Pulmonary artery endothelial cell (primary cell): ENCODE measurements at places on chromosomes 3 and 15. TPM values are rescaled to one million over a fixed set of nuclear protein-coding genes. Genes with fewer than 3 reads are reported as not detected.

DNA sequence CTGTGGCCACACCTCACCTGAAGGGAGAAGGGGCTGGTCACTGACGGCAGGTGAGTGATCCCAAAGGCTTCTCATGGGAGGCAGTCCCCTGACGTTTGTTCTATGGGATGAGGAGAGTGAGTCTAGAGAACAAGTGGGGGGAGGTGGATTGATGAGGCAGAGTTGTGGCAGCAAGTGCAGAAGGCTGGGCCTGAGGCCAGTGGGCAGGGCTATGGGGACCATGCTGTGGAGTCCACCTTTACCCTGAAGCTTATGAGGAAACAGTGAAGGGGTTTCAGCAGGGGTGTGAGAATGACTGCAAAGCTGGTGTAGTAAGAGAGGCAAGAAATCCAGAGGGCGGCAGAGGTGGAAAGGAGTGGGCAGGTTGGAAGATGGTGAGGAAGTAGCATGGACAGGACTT is 96.9 kb upstream of the PFN2 start:
- no peak for DNase-seq

- no peak for DNase-seq
Observed at GRCh38 chr3:32004113-32004765, 22.7 kb downstream of the ZNF860 start.

GRCh38 chr15:33968821-33969220 is 524 bp downstream of the CHRM5 start:
- DNase-seq: no peak

The ARHGAP11A gene
- total RNA-seq: 22.9 and 35.9 TPM in 2 replicates

DNA sequence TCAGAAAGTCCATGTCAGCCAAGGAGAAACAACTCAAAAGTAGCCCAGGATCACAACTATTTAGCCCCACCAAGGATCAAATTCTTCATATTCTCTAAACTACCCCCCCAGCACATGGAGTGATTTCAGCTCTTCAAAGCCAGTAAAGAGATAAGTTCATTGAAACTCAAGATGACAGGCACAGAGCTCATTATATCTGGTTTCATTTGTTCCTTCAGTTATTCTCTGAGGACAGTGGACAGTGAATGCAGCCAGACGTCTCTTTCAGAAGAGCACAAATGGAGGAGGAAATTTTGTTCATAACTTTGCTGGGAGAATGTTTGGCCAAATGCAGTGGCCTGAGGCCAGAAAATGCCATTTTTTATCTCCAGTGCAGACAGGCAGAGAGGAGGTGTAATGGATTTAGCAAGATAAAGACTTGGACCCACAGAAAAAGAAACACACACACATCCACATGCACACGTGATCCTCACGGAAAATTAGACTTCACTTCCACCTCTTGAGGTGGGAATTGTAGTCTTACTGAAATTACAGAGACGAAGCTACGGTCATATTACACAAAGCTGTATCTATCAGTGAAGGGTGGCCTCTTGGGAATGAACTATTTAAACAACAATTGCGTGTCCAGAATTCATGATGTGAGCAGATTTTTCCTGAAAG is 64.6 kb downstream of the HES1 start:
- DNase-seq: no peak

DNA sequence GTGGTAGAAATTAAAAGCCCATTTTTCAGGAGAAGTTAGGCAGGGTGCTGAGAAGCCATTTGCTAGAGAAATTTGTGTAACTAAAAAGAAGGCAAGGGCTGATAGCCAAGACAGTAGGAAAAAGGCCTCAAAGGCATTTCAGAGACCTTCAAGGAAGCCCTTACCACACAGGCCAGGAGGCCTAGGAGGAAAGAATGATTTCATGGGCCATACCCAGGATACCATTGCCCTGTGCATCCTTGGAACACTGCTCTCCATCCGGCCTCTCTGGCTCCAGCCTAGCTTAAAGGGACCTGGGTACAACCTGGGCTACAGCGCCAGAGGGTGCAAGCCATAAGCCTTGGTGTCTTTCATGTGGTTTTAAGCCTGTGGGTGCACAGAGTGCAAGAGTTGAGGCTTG is 193.6 kb upstream of the GRM7 start:
- DNase-seq: no peak

DNA sequence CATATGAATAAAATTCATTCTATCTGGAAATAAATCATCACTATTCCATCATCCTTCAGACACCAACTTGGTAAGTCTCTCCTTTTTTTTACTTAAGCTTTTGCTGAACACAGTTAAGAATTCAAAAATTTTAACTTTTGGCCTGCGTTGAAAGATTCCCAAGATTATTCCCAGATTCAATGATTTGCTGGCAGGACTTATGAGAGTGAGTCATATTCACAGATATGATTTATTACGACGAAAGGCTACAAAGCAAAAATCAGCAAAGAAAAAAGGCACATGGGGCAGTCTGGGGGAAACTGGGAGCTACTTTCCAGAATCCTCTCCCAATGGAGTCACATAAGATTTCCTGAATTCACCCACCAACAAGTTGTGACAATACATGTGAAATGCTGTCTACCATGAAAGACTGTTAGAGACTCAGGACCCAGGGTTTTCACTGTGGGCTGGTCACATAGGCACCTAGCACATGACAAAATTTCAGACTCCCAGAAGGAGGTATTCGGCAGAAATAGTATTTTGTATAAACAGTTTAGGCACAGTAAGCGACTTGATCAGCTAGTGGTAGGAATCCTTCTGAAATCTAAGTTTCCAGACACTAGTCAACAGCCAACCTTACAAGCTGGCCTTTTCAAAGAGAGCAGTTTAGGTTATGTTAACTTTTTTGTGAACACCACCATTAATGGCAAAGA is 82.1 kb downstream of the DLG1 start:
- DNase-seq: peak; percentile 1

DNA sequence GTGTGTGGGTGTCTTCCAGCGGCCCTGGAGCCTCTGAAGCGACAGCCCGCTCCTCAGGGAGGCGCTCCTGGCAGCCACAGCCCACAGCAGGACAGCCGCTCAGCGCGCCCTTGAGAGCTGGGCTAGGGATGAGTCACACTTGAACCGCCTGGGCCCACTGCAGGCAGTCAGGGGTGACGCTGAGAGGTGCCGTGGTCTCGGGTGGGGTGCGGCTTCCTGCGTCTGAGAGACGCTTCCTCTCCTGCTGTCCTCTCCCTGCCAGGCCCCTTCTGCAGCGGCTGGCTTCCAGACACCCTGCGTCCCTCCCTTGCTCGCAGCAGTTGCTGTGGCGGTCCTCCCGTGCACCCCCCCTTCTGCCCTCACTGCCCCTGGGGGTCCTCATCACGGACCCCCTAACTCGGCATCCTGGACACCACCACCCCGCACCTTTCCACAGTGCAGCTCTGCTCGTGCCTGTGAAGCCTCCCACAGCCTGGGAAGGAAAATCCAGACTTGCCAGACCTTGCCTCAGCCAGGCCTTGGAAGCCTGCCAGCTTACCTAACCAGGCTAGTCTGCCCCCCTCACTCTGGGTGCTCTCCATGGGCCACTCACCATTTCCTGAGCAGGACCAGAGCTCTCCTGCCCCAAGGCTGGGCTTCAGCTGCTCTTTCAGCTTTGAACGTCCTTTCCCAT is 1.1 kb upstream of the SPTBN5 start:
- peak; percentile 32 for DNase-seq

The BCHE gene
- under 0.01 TPM in 1 of 2 replicates, not detected in the other for total RNA-seq

The CEP70 gene
- total RNA-seq: 11.6 and 19.4 TPM in 2 replicates

GRCh38 chr3:22419261-22419660 is 668.3 kb upstream of the ZNF385D start:
- DNase-seq: no peak

The NMD3 gene
- total RNA-seq: 125 and 139 TPM in 2 replicates

DNA sequence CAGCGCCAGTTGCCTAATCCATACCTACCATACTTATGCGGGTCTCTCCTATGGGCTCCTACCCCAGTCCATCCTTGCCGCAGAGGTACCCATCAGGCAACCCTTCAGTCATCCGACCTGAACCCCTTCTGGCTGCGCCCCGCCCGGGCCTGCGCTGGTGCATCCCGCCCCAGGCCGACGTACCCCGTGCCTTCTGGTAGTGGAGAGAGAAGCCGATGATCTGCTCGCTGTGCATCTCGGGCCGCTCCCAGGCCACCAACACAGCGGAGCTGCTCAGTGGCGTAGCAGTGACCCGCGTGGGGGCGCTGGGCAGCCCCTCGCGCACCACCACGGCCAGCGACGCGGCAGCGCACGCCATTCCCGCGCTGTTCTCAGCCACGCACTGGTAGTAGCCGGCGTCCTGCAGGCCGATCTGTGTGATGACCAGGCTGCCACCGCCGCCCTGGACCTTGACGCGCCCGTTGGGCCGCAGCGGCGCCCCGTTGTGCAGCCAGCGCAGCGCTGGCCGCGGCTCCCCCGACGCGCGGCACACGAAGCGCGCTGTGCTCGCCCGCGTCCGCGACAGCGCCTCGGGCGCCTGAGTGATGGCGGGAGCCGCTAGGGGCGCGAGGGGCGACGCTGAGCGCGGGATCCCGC is 17.9 kb upstream of the IGDCC3 start:
- DNase-seq: no peak

DNA sequence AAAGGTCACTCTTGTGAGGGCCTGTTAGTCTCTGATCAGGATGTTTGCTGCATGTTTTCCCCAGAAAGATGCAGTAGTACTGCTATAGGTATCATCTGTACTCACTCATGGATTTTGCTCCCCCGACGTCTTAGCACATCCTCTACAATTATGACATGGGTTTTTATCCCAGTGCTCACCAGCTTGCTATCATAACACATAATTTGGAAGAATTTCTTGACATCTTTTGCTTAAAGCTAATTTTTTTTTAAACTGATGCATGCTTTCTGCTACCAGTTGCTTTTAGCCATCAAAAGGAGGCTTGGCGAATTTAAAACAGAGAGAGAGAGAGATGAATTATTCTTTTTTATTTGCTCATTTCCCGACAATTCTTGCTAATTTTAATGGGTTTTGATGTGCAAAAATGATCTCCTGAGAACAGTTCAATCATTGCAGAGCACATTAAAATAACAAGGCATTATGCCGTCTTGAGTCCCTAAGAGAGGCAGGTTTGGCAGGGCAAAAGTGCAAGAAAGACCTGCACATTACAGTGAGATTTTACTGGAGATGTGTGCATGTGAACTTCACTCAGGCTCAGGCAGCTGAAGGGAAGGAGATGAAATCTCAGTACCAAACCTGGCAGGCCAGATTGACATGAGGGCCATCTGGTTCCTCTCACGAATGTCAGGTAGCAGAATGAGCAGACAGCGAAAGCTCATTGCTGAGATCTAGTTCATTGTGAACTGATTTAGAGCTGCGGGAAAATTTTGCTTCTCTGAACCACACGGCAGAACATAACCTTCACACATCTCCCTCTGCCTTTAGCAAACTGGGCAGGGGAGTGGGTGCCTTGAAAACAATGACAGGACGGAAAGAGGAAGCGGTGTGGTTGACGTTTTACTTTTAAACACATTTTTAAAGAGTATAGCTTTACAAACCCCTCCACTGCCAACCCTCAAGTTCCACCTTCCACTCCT is 25.9 kb upstream of the GOLGA8B start:
- no peak for DNase-seq

DNA sequence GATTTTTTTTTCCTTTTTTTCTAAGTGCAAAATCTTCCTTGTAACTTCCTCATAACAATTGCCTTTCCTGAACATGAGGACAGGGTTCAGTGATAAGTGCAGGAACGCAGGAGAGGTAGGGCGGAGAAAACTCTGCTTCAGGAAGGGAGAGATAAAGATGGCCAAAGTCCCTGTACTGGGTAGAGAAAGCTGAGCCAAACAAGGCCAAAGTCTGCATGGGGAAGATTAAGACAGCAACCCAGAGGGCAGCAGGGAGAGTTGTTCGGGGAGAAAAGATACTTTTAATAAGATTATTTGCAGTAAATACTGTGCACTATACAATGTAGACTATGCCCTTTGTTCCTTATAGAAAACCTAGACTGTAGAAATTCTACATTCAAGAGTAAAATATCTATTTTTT is 55.4 kb upstream of the LRRFIP2 start:
- DNase-seq: no peak

DNA sequence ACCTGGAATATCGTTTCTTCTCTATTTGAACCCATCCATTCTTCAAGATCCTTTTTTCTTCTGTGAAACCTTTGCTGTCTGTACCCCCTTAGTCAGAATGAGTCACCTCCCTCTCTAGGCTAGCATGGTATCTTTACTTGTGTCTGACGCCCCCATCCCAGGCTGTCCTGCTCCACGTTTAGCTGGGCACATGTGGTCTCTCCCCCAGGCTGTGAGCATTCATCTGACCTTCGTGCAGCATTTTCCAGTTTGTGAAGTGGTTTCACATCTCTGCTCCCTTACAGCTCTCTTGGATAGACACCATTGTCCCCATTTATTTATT is 14.3 kb upstream of the TLE3 start:
- DNase-seq: no peak

The MESP2 gene
- total RNA-seq: 0.14 TPM in 1 of 2 replicates, not detected in the other

DNA sequence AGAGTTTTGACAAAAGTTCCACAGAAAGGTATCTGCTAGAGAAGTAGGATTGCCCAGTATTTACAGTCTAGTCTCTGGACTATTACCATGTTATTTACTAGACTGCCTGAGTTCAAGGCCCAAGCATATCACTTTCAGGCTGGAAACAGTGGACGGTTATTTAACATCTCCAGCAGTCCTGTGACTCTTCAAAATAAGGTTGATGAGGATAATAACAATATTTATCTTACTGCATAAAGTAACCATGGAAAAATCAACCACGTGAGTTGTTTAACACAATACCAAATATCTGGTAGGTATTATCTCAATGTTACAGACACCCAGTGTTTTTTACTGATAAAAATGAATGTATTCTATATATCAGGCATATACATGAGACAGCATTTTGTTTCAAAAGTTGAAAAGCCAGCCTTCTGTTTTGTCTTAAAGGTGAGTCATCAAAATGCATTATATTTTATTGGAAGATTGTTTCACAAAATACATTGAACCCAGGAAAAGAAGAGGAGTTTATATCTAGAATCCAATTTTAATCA is 535.8 kb downstream of the TBL1XR1 start:
- DNase-seq: no peak

DNA sequence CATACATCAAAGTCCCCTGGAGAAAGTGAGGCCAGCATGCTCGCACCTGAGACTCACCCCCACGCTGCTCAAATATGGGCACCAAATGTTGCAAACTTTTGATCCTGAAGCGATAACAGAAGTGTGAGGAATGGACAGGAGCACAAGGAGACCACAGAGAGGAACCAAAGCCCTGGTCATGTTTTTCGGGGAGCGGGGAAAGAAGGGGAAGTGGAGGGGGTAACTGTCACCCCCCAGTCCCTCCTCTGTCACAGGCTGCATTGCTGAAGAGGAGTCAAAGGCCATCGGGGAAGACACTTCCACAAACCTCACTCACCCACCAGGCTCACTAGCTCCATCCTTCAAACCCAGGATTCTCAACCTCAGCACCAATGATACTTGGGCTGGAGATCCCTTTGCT is 182.4 kb downstream of the UACA start:
- DNase-seq: no peak

- no peak for DNase-seq
Observed at GRCh38 chr3:168327856-168328255, 232.1 kb upstream of the GOLIM4 start.

The SYNPR gene
- total RNA-seq: not detected in 2 replicates

DNA sequence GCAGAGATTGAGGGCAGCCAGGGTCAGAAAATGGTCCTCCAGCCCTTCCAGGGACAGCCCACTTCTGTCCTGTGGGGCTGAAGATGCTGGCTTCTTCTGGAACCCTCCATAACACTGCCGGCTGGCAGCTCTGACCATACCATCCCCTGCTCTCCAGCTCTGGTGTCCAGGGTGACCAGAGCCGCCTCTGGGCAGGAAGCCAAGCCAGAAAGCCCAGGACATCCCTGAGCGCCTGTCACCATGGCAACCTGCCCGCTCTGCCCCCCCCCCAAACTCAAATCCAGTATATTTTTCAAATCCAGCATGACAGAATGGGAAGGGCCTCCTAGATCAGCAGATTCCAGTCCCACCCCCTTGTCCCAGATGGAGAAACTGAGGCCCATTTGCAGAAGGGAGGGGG is 420 bp upstream of the TMIE start:
- DNase-seq: no peak
